CD8-positive, alpha-beta memory T cell (primary cell): ENCODE measurements at places on chromosomes 6 and 20.
A peak's percentile ranks its signal among the peaks of the same experiment; 100 is the strongest.

- DNase-seq: no peak
These were observed 604.7 kb upstream of the CITED2 start for GRCh38 chr6:139979021-139979725.

DNA sequence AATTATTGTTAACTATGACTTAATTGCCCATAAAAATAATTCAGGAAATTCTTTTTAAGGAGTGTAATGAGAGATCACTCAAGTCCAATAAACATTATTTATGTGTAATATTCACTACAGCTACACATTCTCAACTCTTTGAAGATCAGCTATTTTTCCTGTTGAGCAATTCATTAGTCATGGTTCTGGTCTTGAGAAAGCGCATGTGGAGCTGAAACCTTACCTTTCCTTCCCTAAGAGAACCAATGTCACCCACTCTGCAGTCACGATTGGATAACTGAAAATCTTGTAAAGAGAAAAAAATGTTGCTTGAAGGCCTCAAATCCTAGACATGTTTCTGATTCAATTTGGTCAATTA is 736.9 kb upstream of the MARCKS start:
- no peak for DNase-seq

DNA sequence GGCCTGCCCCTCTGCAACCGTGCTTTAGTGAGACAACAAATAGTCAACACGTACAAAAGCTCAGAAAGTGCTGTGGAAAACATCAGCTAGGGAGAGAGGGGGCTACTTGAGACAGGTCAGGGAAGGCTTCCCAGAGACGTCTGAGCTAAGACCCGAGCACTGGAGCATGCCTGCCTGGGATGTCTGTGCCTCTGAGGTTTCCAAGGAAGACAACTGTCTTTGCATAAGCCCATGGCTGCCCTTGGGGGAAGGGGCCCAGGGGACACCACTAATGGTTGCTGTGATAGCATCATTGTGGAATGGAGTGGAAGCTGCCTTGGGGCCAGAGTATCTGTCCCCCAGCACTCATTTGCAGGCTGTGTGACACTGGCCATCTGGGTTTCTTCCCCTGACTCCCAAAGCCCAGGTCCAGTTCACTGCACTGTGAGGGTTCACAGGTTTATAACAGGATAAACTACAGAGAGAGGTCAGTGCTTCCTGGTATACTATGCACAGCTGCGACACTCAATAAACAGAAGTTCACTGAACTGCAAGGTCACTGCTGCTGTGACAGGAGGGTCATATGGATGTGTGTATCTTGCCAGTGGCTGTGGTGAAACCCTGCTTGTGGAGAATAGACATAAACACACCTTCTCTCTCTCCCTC is 1.5 kb upstream of the ARFGEF2 start:
- no peak for DNase-seq

DNA sequence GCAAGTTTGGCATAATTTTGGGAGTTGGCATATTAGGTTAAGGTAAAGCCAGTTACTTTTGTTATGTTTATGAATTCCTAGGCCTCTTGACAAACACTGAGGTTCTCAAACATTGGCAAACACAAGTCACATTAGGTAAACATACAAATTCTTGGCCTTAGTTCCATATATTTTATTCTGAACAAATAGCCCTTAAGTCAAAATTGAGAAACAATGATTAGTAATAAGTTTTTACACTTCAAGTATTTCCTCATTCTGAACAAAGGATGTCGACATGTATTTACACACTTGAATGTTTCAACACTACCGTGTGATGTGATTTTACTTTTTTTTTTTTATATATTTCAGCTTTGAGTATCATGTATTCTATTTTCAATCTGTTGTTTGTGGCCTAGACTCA is 3.8 kb upstream of the ECHDC1 start:
- DNase-seq: no peak

GRCh38 chr20:44642203-44643153 is 9.0 kb downstream of the ADA start:
- DNase-seq: peak; percentile 17

GRCh38 chr6:157381631-157382621 is 936 bp downstream of the ZDHHC14 start:
- peak; percentile 49 for DNase-seq

DNA sequence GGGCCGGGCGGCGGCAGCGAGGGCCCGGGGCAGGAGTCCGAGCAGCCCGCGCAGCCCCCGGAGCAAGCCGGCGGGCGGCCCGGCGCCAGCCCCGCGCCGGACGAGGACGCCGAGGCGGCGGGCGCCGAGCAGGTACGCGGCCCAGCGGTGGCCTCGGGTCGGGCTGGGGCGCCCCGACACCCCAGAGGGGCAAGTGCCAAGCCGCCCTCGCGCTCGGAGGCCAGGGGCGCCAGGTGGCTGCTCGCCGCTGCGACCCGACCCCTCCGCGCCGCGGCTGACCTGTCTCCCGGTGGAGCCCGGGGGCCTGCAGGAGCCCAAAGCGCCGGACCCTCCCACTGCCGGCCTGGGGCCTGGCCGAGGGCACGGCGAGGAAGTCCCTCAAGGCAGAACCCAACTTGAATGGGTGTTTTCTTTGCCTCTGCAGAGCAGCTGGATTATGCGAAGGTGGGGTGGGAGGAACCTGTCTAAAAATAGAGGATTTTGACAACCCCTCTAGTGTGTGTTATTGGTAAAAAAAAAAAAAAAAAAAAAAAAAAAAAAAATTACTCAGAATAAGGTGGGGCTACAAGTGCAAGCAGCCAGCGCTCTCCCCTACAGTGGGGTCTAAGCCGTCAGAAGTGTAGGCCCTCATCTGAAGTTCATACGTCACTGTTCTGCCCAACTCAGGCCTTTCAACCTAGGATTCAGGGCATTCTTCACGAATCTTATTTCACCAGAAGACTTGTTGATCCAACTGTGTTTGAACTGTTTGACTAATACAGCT is 609 bp downstream of the OGFRL1 start:
- DNase-seq: peak; percentile 50

DNA sequence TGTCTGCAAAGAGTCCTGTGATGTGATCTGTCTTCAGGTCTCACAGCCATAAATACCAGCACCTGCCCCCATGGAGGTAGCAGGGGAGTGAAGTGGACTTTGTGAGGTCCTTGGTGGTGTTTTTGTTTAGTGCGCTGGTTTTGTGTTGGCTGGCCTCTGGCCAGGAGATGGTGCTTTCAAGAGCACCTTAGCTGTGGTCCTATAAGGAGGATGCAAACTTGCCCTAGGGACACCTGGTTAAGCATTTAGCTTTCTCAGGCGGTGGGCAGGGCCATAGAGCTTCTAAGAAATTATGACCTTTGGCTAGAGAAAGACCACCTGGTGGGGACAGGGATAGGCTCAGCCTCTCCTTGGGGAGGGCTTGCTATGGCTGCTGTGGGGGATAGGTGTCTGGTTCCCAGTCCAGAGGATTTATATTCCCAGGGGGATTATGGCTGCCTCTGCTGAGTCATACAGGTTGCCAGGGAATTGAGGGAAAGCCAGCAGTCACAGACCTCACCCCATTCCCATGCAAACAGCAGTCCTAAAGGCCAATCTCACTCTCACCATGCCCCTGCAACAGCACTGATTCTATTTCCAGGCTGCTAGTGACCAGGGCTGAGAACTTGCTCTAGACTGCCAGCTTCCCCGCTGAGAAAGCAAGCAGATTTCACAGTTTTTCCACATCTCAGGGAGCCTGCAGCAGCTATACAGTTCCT is 259.3 kb downstream of the TFAP2B start:
- DNase-seq: no peak

DNA sequence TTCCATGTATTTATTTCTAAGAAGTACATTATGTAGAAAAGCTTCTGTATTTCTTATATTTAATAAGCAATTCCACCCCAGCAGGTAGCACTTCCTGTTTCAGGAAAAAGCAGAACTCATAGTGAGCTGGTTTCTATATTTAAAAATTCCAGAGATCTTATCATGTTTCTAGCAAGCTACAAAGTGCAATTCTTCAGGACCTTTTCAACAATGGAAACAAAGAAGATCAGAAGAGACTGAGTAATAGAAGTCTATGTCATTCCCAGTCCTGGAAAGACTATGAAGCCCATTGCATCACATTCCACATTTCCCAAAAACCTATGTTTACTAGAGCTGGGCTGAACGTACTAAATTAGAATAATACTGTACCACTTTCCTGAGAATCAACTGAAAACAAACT is 302.6 kb upstream of the NRSN1 start:
- no peak for DNase-seq

GRCh38 chr20:4160761-4161305 is 145.5 kb upstream of the RNF24 start:
- DNase-seq: no peak

DNA sequence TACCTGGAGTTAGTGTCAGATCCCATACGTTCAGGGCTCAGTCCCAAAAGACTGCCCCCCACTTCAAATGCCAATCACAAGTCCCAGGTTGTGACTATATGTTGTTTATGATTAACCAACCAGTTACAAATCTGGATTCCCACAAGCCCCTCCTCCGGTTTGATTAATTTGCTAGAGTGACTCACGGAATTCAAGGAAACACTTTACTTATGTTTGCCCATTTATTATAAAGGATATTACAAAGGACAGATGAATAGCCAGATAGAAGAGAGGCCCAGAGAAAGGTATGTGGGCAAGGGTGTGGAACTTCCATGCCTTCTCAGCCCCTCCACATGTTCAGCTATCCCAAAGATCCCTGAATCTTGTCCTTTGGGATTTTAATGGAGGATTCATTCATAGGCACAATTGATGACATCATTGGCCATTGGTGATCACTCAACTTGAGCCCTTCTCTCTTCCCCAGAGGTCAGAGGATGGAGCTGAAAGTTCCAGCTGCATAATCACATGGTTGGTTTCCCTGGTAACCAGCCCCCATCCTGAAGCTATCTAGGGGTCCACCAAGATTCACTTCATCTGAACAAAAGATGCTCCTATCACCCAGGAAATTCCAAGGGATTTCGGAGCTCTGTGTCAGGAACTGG is 2.0 kb downstream of the ECT2L start:
- no peak for DNase-seq

DNA sequence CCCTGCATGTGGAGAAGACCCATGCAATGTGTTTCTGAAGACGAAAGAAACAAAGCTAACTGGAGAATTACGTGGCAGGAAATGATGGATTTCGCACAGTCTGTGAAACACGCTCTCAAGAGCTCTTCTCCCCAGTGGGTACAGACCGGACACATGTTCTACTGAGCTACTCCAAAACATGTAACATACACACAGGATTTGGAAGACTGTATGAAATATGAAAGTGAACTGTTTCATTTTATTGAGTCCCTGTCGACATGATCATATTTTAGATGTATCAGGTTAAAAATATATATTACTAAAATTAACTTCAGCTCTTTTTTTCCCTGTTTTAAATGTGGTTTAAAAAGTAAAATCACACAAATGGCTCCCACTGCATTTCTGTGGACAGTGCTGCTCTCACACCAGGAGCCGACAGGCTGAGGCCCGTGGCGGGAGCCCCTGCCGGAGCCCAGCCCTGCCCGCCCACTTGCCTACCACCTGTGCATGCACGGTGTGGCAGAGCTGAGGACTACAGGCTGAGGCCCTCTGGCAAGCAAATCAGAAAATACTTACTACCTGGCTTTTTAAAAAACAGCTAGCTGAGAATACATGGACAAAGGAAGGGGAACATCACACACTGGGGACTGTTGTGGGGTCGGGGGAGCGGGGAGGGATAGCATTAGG is 58.9 kb upstream of the NXT1 start:
- no peak for DNase-seq

- no peak for DNase-seq
These were observed 621.8 kb downstream of the CDH26 start for GRCh38 chr20:60579941-60580515.

DNA sequence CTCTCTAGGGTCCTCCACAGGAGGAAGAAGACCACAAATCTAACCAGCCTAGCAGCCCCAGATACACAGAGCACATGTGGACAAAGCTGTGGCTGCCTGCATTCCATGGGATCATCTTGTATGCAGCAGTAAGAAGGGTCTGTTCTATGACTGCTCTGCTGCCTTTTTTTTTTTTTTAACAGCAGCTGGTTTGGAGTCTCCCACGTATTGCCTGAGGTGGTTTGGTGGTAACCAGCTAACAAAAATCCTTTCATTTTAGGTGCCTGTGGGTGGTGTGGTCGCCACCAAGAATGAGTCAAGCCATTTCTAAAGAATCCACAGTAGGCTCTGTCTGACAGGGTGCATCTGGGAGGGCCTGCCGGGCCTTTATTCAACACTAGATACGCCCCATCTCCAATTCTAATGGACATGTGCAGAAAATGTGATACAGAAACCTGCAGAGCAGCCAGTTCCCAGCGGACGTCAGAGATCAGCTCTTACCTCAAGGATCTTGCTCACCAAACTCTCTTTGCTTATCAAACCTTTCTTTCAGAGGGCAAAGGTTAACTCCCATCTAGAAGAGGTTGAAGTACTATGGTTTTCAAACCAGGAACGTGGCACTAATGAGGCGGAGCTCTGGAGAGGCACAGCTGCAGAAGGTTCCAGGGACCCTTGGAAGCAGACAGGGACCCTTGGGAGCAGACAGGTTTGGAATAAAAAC is 32.0 kb downstream of the GNAS-AS1 start:
- no peak for DNase-seq

- DNase-seq: peak; percentile 43
These were observed 16.2 kb downstream of the HLA-DPB1 start for GRCh38 chr6:33091957-33092356.

DNA sequence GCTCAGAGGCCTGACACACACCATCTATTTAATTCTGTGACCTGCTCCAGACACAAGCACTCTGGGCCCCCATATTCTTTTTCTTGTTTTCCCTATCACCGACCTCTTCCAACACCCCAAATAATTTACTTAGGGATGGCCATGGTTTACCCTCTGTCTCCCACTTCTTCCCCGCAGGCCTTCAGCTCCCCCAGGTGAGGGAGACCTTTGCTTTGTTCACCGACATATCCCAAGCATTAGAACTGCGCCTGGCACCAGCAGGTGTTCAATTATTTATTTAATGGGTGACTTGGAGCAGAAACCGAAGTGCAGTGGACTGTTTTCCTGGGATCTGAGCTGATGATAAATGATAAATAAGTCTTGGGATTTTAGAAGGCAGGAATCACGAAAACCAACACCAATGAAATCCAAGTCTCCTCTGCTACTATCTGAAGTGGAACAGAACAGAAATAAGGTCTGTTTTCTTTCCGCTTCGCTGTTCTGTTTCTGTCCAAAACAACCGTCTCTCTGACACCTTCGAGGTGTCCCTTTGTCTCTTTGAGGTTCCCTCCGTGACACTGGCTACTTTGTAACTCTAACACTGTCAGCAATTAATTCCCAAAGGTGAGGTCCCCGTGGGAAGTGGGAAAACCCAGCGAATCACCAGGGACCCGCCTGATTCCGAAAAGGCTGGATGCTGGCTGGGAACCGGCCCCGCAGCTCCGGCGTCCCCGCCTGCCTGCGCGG is 1.1 kb upstream of the RIN2 start:
- no peak for DNase-seq
